A549 treated with DMSO at 1 μM for 4 hours (cell line): ENCODE measurements at places on chromosomes 5 and 9. TPM values are rescaled to one million over a fixed set of nuclear protein-coding genes. Genes with fewer than 3 reads are reported as not detected.

Gene ADRB2
- 0.61 to 0.95 TPM (median 0.66 TPM) in 5 replicates for total RNA-seq

Gene CFAP77
- total RNA-seq: 0.13 to 0.30 TPM (median 0.21 TPM) in 4 of 5 replicates, not detected in the other

Gene SIT1
- total RNA-seq: not detected in 5 replicates

Gene TNFSF8
- total RNA-seq: not detected in 5 replicates

Gene ANXA2R
- total RNA-seq: 1.9 to 3.0 TPM (median 2.4 TPM) in 5 replicates
